Choroid plexus epithelial cell (primary cell): ENCODE measurements at places on chromosomes 12 and 14.

- no peak for DNase-seq
Observed at GRCh38 chr14:104281768-104282301, 143.4 kb downstream of the KIF26A start.

DNA sequence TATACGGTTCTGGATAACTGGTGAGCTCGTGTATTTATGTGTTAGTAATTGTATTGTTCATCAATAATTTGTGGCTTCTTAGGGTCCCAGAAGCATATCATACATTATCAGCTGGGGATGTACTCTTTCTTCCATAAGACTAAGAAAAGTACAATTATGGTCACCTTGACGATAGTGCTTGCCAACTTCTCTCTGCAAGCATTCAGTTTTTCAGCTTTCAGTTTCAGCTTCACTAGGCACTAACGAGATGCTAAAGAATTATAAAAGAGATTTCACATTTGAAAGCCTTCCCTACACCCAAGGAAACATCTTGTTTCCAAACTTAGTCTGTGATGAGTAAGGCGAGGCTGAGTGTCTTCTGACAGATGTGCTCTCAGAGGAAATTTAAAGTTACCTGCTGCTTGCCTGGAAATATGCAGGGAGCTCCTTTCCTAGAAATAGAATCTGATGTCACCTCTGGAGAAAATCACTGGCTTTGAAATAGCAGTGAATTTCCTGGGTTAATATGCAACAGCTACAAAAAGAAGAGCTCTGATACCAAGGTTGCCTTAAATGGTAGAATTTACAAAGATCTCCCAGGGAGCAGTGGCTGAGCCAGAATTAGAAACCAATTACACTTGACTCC lies 1419.9 kb upstream of the TMEM132C start:
- no peak for DNase-seq

DNA sequence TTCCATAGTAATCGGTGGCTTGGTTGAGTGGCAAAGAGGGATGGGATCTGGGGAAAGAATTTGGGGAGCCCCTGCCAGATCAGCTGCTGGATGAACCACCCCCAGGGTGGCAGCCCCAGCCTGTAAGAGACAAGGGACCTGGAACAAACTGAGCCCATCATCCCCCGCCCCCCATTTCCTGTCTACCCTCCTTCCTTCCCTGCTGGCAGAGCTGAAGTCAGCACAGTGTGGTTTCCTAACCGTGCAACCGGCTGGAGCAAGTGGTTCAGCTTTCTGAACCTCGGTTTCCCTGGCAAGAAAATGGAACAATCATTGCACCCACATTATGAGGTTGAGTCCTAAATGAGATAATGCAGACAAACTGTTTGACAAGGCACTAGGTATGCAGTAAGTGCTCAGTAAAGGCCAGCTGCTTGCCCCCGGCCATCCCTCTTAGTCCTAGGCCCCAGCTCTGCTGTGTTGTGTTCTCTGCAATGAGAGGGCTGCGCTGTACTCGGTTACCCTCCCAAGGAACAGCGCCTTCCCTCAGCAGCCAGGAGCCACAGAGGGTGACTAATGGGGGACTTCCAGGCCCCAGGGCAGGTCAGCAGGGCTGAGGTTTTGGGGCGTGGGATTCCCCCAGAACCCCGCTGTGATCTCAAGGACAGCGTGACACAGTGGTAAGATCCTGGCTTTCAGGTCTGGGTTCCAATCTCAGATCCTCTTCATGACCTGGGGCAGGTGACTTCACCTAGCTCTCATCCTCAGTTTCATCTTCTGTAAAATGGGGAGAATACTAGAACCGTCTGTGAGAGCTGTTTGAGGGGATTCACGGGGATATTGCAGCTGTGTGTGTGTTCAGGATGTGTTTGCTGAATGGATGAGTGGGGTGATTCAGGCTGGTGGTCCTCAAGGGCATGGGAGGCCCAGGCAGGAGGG lies 16.5 kb downstream of the SELPLG start:
- peak; percentile 43 for DNase-seq

DNA sequence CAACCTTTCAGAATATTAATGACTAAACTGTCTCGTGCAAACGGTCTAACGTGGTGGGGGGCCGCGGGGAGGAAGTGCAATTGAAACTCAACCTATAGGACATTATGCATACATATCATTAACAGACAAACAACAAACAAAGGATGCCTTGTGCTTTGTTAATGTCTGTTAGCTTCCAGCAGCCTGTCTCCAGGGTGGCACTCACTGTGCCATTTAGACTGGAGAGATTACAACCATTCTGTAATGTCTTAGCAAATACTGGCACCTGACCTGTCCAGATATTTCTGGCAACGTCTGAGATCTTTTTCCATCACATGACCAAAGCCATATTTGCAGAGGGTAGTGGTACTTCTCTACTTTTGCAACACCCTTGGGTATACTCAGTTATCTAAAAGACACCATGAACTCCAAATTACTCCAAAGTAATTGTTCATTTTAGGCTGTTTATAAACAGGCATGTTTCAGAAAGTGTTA lies 11.6 kb downstream of the BHLHE41 start:
- DNase-seq, result no peak
